Endothelial cell of coronary artery (primary cell): ENCODE measurements at places on chromosomes 1 and 21. TPM values are rescaled to one million over a fixed set of nuclear protein-coding genes. Genes with fewer than 3 reads are reported as not detected.

Gene PLA2G2F
- not detected in 2 replicates for total RNA-seq

Gene CAMSAP2
- total RNA-seq, result 27.4 and 29.9 TPM in 2 replicates

Gene TRNP1
- total RNA-seq, result 10.1 and 22.8 TPM in 2 replicates

Gene OR2L2
- not detected in 2 replicates for total RNA-seq
